ENCODE measurements at places on chromosomes 13 and 19. TPM values are rescaled to one million over a fixed set of nuclear protein-coding genes. Genes with fewer than 3 reads are reported as not detected.

The THSD8 gene
- total RNA-seq: not detected

The ZNF415 gene
- total RNA-seq: 8.7 TPM

The SRRM5 gene
- not detected for total RNA-seq

The KLHL1 gene
- 0.91 TPM for total RNA-seq

The ZNF888 gene
- total RNA-seq: 2.2 TPM

The SIGLECL1 gene
- not detected for total RNA-seq

The S1PR5 gene
- total RNA-seq: 0.16 TPM

The NOTCH3 gene
- total RNA-seq: 34.8 TPM

The TMPRSS9 gene
- total RNA-seq: 0.26 TPM

The TBXA2R gene
- total RNA-seq: 3.0 TPM

The RDH8 gene
- not detected for total RNA-seq

The TPGS1 gene
- 75.3 TPM for total RNA-seq

The UGGT2 gene
- total RNA-seq: 24.6 TPM

The CPB2 gene
- not detected for total RNA-seq

The MCF2L gene
- 0.80 TPM for total RNA-seq

The ZBTB45 gene
- 12.4 TPM for total RNA-seq

The PSG6 gene
- total RNA-seq: not detected

The ZMYM2 gene
- 53.9 TPM for total RNA-seq

The CFD gene
- total RNA-seq: 0.91 TPM

The ZNF708 gene
- total RNA-seq: 9.9 TPM

The COL5A3 gene
- 7.7 TPM for total RNA-seq

The PPP1R13L gene
- 3.6 TPM for total RNA-seq

The CGB2 gene
- total RNA-seq: not detected

The ZFP28 gene
- total RNA-seq: 4.2 TPM

The OVOL3 gene
- total RNA-seq: not detected

The RNASEH2A gene
- 13.5 TPM for total RNA-seq

The LGALS7B gene
- not detected for total RNA-seq

The RNF17 gene
- not detected for total RNA-seq

The C19orf85 gene
- not detected for total RNA-seq

The PRR19 gene
- total RNA-seq: 0.88 TPM

The ZNF626 gene
- 13.8 TPM for total RNA-seq

The NOVA2 gene
- 0.24 TPM for total RNA-seq

The SCGB2B2 gene
- total RNA-seq: not detected

The RNF225 gene
- not detected for total RNA-seq

The GFY gene
- not detected for total RNA-seq

The DCT gene
- total RNA-seq: 0.32 TPM

The ZNF780B gene
- 16.2 TPM for total RNA-seq

The FPR3 gene
- not detected for total RNA-seq

The CDX2 gene
- total RNA-seq: not detected

The SIGLEC5 gene
- not detected for total RNA-seq

The BCKDHA gene
- total RNA-seq: 46.5 TPM

The CRLF1 gene
- total RNA-seq: 2.6 TPM

The ZNF121 gene
- total RNA-seq: 23.9 TPM

The LIG4 gene
- 6.1 TPM for total RNA-seq

The VAV1 gene
- total RNA-seq: 1.0 TPM

The MAST3 gene
- total RNA-seq: 5.9 TPM

The KLK14 gene
- total RNA-seq: not detected

The FXYD1 gene
- 20.4 TPM for total RNA-seq

The GIPR gene
- total RNA-seq: not detected

The TMEM161A gene
- total RNA-seq: 51.0 TPM

The FPR1 gene
- total RNA-seq: not detected

The TEX26 gene
- not detected for total RNA-seq

The PRRG2 gene
- 2.1 TPM for total RNA-seq

The KISS1R gene
- total RNA-seq: 0.39 TPM

The KMT5C gene
- total RNA-seq: 5.8 TPM

The MAMSTR gene
- total RNA-seq: 1.6 TPM

The GGACT gene
- total RNA-seq: 5.2 TPM

The PRTN3 gene
- total RNA-seq: 2.6 TPM

The GDF15 gene
- 113 TPM for total RNA-seq

The USHBP1 gene
- total RNA-seq: not detected
